MCF 10A (cell line): ENCODE measurements at places on chromosomes 1 and 21. TPM values are rescaled to one million over a fixed set of nuclear protein-coding genes. Genes with fewer than 3 reads are reported as not detected.

Gene CELA3B
- total RNA-seq = not detected in 2 replicates

Gene SLFNL1
- 0.28 and 0.29 TPM in 2 replicates for total RNA-seq

Gene FASLG
- not detected in 2 replicates for total RNA-seq

DNA sequence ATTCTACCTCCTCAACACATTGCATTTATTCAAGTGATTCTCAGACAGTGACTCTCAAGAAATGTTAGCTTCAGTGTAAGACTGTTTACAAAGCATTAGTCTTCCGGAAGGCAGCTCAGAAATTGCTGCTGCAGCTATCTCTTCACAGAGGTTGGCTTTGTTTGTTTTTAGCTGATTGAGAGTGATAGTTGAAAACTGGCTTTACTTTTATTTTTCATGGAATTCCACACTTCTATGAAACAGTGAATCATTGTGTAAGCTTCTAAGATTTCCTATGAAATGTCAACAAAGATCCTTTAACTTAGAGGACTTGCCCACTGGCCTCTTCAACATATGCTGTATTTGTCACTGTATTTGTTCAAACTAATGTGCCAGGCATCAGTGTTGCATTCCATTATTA, 121.3 kb downstream of the TNNI3K start:
- no peak overlapping the region for H3K27ac ChIP-seq
- no peak for DNase-seq
- no peaks in the 10 kb centered on the region for H3K4me1 ChIP-seq
- no peak overlapping the region for H3K4me3 ChIP-seq
- no peaks in the 10 kb centered on the region for H3K36me3 ChIP-seq

DNA sequence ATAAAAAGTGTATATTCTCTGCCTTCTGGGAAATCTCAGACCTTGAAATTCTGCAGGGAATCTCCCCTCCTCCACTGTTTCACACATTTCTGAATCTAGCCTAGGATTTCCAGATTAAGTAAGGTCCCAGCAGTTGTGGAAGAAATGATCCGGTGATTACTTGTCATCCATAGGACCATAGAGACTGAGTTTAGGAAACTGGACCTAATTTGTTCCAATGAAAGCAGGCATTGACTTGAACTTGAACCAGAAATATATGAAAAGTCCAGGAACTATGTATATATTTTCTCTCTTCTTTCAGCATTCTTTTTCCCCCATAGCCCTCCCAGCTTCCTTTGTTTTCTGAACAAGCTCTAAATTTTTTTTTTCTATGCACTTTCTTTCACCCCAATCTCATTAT, 149.5 kb upstream of the SPAG17 start:
- peaks cover 25% of the 10 kb centered on the region for H3K4me1 ChIP-seq
- H3K36me3 ChIP-seq = no peaks in the 10 kb centered on the region
- no peak for DNase-seq
- H3K4me3 ChIP-seq = no peak overlapping the region
- H3K27ac ChIP-seq = no peak overlapping the region

- H3K27me3 ChIP-seq = peaks cover 28% of the 10 kb centered on the region
- no peak for DNase-seq
- H3K27ac ChIP-seq = no peak overlapping the region
- H3K36me3 ChIP-seq = no peaks in the 10 kb centered on the region
These were observed 259.2 kb upstream of the NFIA start for GRCh38 chr1:60823151-60823550.
